Myocyte (in vitro differentiated cells): ENCODE measurements at places on chromosomes 5 and 9. TPM values are rescaled to one million over a fixed set of nuclear protein-coding genes. Genes with fewer than 3 reads are reported as not detected.

GRCh38 chr9:6887051-6887450, 129.3 kb downstream of the KDM4C start:
- DNase-seq, result no peak

DNA sequence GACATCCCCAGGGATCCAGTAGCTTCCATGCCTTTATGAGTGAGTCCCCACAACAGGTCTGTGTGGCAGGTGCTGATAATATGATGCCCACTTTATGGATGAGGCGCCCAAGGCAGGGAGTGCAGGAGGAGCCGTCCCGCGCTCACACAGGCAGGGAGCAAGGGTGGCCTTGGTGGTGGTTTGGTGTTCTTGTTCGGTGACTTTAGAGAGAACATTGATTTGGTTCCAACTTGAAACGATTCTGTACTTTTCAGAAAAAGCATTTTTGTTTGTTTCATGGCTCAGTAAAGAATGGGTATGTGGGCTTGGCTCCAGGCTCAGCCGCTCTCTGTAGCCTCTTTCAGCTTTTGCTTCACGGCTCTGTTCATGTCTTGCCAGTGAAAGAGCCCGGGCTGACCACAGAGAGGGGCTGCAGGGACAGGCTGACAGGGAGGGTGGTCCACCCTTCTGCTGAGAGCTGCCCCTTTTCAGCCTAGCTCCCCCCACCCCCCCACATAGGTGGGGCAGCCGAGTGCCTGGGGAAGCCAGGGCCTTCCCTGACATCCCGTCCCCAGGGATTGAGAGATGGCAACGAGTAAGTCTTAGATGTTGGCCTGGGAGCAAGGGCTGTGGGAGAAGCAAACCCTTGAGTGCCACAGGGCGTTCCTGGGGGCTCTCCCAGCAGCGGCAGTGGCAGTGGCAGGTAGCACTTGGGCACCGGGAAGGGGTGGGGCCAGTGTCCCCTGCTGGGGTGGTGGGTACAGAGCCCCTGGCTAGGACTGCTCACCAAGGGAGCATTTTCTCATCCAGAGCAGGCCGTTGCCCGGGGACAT, 28.0 kb downstream of the NCS1 start:
- peak; percentile 34 for DNase-seq

DNA sequence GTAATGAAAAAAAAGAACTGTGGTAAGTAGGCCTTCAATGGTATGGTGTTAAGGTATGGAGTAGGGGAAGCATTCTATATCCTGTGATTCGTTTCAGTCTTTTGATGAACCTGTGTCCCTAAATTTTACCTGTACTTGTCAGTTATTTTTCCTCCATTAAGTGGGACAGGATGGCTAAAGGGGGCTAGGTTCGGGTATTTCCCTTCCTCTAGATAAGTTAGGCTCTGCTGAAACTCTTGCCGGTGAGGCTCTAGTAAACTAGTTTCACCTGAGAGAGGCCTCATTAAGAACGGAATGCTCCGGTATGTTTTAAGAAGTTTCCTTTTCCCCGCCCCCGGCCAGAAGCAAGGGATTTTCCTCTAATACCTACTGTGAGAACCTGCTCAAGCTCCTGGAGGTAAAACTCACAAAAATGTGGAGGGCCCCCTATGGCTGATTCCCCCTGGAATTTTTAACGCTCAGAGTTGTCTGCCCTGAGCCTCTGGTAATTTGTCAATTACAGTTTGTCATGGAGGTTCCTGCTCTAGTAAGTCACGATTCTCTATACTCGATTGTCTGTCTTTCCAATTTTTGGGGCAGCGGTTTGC, 87.7 kb downstream of the MACIR start:
- no peak for DNase-seq

DNA sequence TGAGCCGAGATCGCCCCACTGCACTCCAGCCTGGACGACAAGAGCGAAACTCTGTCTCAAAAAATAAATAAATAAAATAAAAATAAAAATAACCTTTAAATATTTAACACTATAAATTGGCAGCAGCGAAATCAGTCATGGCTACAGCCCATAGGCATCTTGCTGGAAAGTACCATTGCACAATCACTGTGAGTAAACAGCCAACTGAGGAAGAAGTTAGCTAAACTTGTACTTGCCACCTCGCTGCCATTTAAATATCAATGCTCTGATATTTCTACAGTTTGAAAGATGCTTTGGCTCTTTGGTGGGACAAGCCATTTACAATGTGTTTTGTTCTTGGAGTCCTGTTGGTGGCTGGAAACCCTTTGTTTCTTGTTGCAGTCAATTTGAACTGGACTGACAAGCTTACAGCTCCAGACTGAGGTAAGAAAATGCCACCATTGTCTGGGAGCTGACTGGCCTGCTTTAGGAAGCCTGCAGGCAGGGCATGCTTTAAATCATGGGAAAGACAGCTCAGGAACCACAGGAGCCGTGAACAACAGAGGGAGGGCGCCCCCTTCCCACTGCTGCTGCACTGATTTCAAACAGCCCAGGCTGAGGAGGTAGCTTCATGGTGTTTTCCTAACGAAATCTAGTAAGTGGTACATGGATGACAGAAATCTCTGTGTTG, 322.8 kb upstream of the RFX3 start:
- peak; percentile 31 for DNase-seq

RASEF gene
- total RNA-seq, result not detected in 2 replicates

CTXN3 gene
- not detected in 2 replicates for total RNA-seq

TUSC1 gene
- total RNA-seq, result 13.6 and 18.6 TPM in 2 replicates

- DNase-seq, result no peak
Measured at GRCh38 chr5:109247986-109248385, 161.8 kb downstream of the PJA2 start.

DNA sequence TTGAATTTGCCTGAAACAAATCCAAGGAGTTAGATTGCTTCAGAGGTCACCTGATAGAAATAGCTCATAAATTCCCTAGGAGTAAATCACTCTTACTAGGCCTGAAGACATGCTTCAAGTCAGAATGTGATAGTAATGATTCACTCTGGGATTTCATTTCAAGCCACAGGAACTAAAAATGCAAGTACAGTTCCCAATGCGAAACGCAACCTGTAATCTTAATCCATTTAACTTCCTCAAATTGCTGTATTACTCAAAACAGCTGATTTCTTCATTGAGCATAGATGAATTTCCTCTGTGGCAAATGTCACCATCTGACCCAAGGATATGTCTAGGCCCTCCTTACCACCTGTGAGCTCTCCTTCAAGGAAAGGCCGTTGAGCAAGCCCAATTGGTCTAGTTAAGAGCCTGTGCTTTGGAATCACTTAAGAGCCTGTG, 32.1 kb upstream of the IL6ST start:
- peak; percentile 56 for DNase-seq

- DNase-seq, result no peak
Measured at GRCh38 chr9:92359394-92359995, 33.7 kb downstream of the CENPP start.

GRCh38 chr9:91949392-91949945, 559 bp downstream of the ROR2 start:
- DNase-seq, result no peak

ROPN1L gene
- total RNA-seq, result 0.68 and 0.94 TPM in 2 replicates

SCGB3A1 gene
- not detected in 2 replicates for total RNA-seq

TLE4 gene
- total RNA-seq, result 64.1 and 98.3 TPM in 2 replicates

PHPT1 gene
- total RNA-seq, result 106 and 131 TPM in 2 replicates

- no peak for DNase-seq
Measured at GRCh38 chr9:26579056-26579455, 313.5 kb downstream of the CAAP1 start.

KCNN2 gene
- total RNA-seq, result not detected in 2 replicates

GRCh38 chr9:89621676-89622075, 16.9 kb downstream of the GADD45G start:
- DNase-seq, result no peak

ADAMTSL1 gene
- total RNA-seq, result 21.2 and 32.6 TPM in 2 replicates

NUTM2G gene
- not detected in 2 replicates for total RNA-seq

GRCh38 chr5:92838253-92838652, 742.8 kb downstream of the NR2F1-AS1 start:
- DNase-seq, result peak; percentile 30

GRCh38 chr5:40490464-40491111, 189.1 kb upstream of the PTGER4 start:
- DNase-seq, result no peak

GRCh38 chr9:4143936-4144717, 155.7 kb downstream of the GLIS3 start:
- peak; percentile 46 for DNase-seq

LOX gene
- total RNA-seq, result 8.1 and 8.2 TPM in 2 replicates

IL13 gene
- not detected in 2 replicates for total RNA-seq

FYB1 gene
- total RNA-seq, result not detected in 2 replicates

GRCh38 chr5:11415751-11416150, 488.5 kb downstream of the CTNND2 start:
- no peak for DNase-seq

GRCh38 chr5:76626738-76627137, 3.5 kb upstream of the F2RL2 start:
- no peak for DNase-seq

TNFSF15 gene
- total RNA-seq, result 0.05 and 0.19 TPM in 2 replicates

TMEM161B gene
- total RNA-seq, result 12.5 and 18.0 TPM in 2 replicates

GPR151 gene
- not detected in 2 replicates for total RNA-seq

DNA sequence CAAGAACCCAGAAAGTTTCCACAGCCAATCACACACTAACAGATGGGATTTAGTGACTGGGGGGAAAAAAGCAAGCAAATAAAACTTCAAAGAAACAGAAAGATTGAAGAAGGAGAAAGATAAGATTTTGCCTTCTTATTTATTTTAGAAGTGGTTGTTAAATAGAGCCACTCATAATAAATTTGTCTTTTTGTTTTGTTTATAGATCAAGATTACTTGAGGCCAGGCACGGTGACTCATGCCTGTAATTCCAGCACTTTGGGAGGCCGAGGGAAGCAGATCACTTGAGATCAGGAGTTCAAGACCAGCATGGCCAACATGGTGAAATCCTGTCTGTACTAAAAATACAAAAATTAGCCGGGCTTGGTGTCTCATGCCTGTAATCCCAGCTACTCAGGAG, 94.9 kb upstream of the RANBP3L start:
- DNase-seq, result no peak

DNA sequence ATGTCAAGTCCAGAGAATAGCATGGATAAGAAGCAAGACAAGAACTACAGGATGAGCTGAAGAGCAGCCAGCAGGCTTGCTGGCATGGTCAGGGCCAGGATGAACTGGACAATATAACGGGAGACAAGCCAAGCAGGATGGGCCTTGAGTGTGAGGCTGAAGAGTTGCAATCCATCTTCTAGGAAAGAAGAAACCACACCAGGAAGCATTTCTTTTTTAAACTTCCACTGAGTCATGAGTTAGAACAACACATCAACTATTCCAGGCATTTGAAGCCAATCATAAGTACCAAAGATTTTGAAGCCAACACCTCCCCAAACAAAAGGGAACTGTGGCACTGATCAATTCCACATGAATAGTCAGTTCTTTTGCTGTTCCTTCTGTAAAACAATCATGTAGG, 27.3 kb downstream of the SLC31A2 start:
- DNase-seq, result peak; percentile 24

DNA sequence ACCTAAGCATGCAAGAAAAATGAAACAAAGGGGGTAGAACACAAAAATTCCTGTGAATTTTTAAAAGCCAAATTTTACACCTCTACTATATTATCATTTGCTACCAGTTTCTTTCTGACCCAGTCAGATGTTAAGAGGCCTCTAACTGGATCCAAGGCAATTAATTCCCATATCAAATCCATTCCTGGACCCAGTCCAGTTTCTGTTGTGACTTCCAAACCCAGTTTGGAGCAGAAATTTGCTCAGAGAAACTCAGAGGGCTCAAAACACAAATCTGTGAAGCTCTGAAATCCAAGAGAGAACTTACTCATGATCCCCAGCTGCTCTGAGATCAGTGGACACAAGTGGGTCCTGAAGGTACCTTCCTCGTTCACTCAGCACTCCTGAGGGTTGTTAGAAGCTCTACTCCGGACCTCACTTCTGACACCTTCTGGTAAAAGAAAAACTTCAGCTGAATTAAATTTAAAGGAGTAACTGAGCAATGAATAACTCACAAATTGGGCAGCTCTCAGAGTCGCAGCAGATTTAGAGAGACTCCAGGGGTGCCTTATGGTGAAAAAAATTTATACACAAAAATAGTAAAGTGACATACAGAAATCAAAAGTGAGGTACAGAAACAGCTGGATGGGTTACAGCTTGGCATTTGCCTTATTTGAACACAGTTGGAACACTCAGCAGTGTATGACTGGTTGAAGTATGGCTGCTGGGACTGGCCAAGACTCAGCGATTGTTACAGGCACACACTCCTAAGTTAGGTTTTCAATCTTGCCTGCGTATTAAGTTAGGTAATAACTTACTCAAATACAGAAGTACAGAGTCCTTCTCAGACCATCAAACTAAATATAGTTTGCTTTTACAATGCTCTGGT, 32.4 kb downstream of the INSL4 start:
- DNase-seq, result peak; percentile 43

- DNase-seq, result no peak
Measured at GRCh38 chr9:125177888-125178287, 11.7 kb downstream of the PPP6C start.

TICAM2 gene
- total RNA-seq, result 1.2 and 4.0 TPM in 2 replicates

ANKDD1B gene
- not detected in 2 replicates for total RNA-seq

GRCh38 chr9:88980740-88981203, 10.5 kb upstream of the S1PR3 start:
- peak; percentile 42 for DNase-seq

CRB2 gene
- total RNA-seq, result not detected in 2 replicates

GRCh38 chr5:136061630-136062365, 33.0 kb downstream of the TGFBI start:
- DNase-seq, result no peak

ZNF462 gene
- total RNA-seq, result 10.8 and 14.7 TPM in 2 replicates

IL5 gene
- total RNA-seq, result not detected in 2 replicates

DNA sequence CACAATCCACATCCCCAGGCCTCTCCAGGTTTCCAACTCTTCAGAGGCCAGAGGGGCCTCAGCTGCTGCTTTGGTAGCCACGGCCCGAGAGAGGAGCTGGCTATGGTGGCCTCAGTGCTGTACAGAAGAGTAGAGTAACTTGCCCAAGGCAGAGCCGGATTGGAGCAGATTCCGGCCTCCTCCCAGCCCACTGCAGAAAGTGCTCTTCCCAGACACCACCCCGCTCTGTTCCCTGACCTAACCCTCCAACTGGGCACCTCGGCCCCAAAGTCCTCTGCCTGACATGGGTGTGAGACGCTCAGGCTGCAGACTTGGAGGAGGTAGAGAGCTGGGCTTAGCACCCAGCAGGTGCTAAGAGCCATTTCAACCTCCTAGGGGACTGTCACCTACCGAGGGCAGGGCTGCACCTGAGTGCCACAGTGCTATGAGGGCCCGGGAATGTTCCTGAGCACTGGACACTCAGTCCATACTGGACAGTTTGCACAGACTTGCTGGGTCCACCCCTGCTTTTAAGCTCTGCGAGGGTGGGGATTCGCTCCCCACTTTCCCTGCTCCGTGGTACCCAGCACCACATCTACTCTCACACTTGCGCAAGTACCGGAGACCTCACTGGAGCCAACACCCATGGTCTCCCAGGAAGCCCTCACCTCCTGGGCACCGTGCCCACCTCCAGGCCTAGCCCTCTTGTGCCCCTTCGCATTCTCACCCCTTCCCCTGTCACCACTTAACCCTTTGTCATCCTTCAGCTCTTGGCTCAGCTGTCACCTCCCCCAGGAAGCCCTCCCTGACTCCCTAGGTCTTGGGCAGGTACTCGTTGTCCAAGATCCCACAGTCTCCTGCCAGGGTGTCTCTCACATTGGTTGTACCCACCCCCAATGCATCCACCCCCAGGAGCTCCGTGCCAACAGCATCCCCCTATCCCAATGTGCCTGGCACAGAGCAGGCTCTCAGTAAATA, 49.8 kb downstream of the DBH start:
- peak; percentile 33 for DNase-seq

- no peak for DNase-seq
Measured at GRCh38 chr9:91210318-91210717, 151.4 kb downstream of the AUH start.
